ENCODE measurements at places on chromosomes 1 and 21. TPM values are rescaled to one million over a fixed set of nuclear protein-coding genes. Genes with fewer than 3 reads are reported as not detected.

PSRC1 gene
- 26.9 TPM for total RNA-seq

CLCN6 gene
- 12.8 TPM for total RNA-seq

DMBX1 gene
- not detected for total RNA-seq

RPL22 gene
- 126 TPM for total RNA-seq

FHAD1 gene
- 1.1 TPM for total RNA-seq

CRABP2 gene
- 7.2 TPM for total RNA-seq

SPATA6 gene
- 16.3 TPM for total RNA-seq

MRPS15 gene
- total RNA-seq = 52.6 TPM

ERICH3 gene
- not detected for total RNA-seq

NPR1 gene
- total RNA-seq = 49.8 TPM

FASLG gene
- not detected for total RNA-seq

ATP6V1G3 gene
- not detected for total RNA-seq

KIF21B gene
- 1.6 TPM for total RNA-seq

FOXD3 gene
- 2.3 TPM for total RNA-seq

CYP4B1 gene
- total RNA-seq = 184 TPM

CELA2B gene
- not detected for total RNA-seq

PSEN2 gene
- 41.4 TPM for total RNA-seq

RIMKLA gene
- total RNA-seq = 5.1 TPM

TENT5C gene
- 3.6 TPM for total RNA-seq

OLIG2 gene
- not detected for total RNA-seq

COL24A1 gene
- 2.4 TPM for total RNA-seq

SLAMF9 gene
- not detected for total RNA-seq

TPRG1L gene
- total RNA-seq = 38.2 TPM

FCRL6 gene
- 0.62 TPM for total RNA-seq

SPRR1A gene
- total RNA-seq = not detected

FCRL1 gene
- total RNA-seq = 1.2 TPM

CD5L gene
- total RNA-seq = not detected

OR2T2 gene
- not detected for total RNA-seq

CYP4A11 gene
- total RNA-seq = not detected

LCE2A gene
- not detected for total RNA-seq

SSX2IP gene
- total RNA-seq = 14.8 TPM

ZSWIM5 gene
- 3.3 TPM for total RNA-seq

GBP3 gene
- total RNA-seq = 8.6 TPM

TMEM54 gene
- 99.5 TPM for total RNA-seq

A3GALT2 gene
- total RNA-seq = not detected

KCNH1 gene
- total RNA-seq = 0.15 TPM

SPRR2B gene
- not detected for total RNA-seq

AKR7A3 gene
- total RNA-seq = 0.27 TPM

KCNJ15 gene
- 0.31 TPM for total RNA-seq

ASCL5 gene
- not detected for total RNA-seq

NCMAP gene
- total RNA-seq = not detected

WNT4 gene
- 0.27 TPM for total RNA-seq

KAZN gene
- total RNA-seq = 6.5 TPM

CD1C gene
- not detected for total RNA-seq

PGLYRP4 gene
- not detected for total RNA-seq

AADACL4 gene
- total RNA-seq = not detected

EXTL1 gene
- not detected for total RNA-seq

TTC39A gene
- 0.93 TPM for total RNA-seq

FAM151A gene
- not detected for total RNA-seq

CHAF1B gene
- 2.1 TPM for total RNA-seq

HPDL gene
- total RNA-seq = not detected

CCT8 gene
- total RNA-seq = 91.1 TPM

OR2T33 gene
- not detected for total RNA-seq

SYT2 gene
- total RNA-seq = not detected

THBS3 gene
- total RNA-seq = 20.0 TPM

NADK gene
- total RNA-seq = 74.0 TPM

RAB3B gene
- total RNA-seq = 0.81 TPM

B3GALT5 gene
- total RNA-seq = 1.3 TPM

RHBG gene
- total RNA-seq = not detected
